Activated effector memory CD4-positive, alpha-beta T cell treated with Interleukin-2 at 50 U/mL for 16 hours (primary cell): ENCODE measurements at places on chromosomes 16 and 17.

- no peak for DNase-seq
Measured at GRCh38 chr17:71023249-71024030, 854.1 kb downstream of the KCNJ2 start.

GRCh38 chr17:64747938-64748540, 85.9 kb upstream of the SMURF2 start:
- no peak for DNase-seq

DNA sequence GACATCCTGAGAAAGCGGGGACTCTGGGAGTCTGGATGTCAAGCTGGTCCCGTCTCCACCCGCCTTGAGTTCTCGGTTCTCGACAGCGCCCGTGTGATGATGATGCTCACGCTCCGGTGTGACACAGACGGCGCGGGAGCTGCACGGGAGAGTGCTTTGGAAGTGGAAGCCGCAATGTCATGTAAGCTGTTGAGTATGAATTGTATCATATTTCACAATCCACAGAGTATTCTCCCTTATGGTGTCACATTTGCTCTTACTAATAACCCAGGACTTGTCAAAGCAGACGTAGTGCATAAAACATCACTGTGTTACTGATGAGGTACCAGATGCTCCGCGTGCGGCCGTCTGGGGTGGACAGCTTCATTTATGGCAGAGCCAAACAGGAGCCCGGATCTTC, 217.5 kb upstream of the CHMP6 start:
- DNase-seq = no peak

GRCh38 chr16:72301523-72302236, 129.7 kb upstream of the PMFBP1 start:
- DNase-seq = no peak

GRCh38 chr17:13592427-13592826, 9.3 kb downstream of the HS3ST3A1 start:
- no peak for DNase-seq

- DNase-seq = no peak
Measured at GRCh38 chr17:79917902-79918484, 78.8 kb upstream of the CBX4 start.

GRCh38 chr16:85928401-85928820, 29.4 kb downstream of the IRF8 start:
- DNase-seq = no peak

- no peak for DNase-seq
Measured at GRCh38 chr16:86978445-86979030, 338.7 kb downstream of the C16orf95 start.

DNA sequence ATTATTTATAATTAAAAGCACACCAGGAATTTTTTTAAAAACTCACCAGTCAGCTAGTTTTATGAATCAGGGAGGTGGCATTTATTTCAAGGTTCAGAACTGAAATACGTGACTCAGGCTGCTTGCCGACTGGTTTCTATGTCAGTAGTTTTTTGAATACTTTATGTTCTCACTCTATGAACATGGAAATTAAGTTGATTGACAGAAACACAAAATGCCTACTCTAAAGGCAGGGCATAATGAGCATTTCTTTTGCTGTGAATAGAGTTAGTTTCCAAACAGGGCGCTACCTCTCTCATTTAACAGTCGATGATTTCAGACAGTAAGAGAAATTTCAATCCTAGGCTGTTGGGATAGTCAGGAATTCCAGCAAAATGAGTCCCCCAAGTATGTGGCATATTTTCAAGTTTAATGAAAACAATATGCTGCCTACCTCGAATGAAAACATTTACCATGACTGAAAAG, 6.7 kb downstream of the HS3ST3B1 start:
- DNase-seq = no peak

- DNase-seq = no peak
Measured at GRCh38 chr17:320139-320538, 32.5 kb downstream of the RPH3AL start.

DNA sequence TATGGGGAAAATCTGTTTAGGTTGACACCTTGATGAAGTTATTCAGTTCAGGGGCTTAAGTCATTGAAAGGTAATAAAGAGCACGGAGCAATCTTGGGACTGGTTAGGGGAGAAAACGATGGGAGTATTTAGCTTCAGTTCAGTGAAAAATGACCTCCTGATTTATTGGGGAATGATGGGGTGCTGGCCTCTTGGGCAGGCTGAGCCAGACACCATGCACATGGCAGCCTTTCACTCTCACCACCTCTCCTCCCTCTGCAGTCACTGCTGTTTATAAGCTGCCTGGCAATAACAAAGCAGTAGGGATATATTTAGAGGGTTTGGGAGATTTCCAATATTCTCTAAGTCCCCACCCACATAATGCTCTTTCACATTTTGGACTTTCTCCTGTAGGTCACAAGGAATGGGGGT, 140.5 kb upstream of the HS3ST2 start:
- DNase-seq = no peak

DNA sequence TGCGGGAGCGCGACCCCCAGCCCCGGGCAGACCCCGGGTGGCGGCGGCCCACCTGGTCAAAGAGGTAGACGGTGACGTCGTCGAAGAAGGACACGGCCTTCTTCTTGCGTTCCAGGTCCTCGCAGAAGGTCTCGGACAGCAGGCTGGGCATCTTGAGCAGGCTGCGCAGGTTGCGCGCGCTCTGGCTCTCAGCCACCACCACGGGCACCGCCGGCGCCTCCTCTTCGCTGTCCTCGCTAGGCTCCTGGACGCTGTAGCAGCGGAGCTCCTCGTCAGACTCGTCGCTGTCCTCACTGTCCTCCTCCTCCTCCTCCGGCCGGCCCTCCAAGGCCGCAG, 45.2 kb upstream of the PVALEF start:
- DNase-seq = no peak

GRCh38 chr17:78787444-78787843, 5.4 kb upstream of the CYTH1 start:
- DNase-seq = no peak

- no peak for DNase-seq
Measured at GRCh38 chr16:85698935-85699558, 10.3 kb upstream of the GINS2 start.

GRCh38 chr17:78683408-78683961, 98.6 kb downstream of the CYTH1 start:
- no peak for DNase-seq

DNA sequence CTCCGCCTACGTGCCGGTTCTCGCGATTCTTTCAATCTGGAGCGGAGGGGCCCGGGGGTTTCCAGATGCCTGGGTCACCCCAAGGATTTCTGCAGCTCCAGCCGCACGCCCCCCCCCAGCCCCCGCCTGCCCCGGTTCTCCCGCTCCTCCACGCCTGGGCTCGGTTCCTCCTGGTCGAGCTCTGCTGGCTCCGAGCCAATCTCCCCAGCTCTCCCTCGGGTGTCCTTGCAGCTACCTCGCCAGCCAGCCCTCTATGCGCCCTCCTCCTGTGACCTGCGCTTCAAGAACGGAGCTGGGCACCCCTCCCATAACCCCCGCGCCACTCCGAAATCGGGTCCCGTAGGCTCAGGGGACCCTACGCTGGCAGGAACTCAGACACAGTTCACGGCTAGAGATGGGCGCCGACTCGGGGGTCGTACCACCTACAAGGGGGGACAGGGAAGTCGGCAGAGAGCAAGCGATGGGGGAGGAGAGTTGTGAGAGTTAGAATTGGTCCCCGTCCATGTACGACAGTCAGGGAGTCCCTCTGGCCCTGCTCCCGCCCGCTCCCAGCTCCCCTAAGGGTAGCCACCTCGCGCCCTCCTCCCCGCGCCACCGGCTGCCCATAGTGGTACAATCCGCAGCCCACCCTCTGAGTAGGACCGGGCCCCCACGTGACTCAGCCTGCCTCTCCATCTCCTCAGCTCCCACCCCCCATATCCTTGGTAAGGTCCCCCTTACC, 961 bp downstream of the FGF11 start:
- no peak for DNase-seq

DNA sequence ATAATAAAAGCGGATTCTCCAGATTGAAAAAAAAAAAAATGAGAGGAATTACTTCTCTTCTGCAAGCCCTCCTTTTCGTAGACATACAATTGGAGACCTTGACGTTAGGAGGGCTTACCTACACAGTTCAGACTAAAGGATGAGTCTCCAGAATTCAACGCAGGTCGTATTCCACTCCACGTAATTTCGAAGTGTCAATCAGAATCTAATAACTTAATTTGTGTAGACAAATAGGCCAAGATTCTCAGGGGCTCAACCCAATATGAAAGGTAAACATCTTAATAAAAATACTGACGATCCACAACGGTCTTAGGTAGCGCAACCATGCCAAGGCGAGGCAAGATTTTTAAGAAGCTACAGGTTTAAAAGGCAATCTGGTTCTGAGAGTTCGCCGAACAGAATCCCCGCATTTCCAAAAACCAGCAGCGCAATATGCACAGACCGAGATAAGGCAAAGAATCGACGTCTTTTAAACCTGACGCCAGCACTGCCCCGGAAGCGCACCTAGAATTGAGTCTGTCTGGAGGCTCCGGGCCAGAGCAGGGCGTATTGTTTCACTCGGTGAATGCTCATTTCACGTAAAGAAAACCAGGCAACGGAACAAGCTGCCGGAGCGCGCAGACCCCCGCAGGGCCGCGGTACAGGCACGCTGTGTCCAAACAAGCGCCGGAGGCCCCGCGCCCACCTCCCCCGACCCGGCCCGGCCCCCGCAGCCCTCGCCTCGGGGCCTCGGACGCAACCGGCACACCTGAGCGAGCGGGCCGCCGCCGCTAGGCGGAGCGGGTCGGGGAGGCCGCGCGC, 623 bp downstream of the MBTPS1 start:
- DNase-seq = no peak

DNA sequence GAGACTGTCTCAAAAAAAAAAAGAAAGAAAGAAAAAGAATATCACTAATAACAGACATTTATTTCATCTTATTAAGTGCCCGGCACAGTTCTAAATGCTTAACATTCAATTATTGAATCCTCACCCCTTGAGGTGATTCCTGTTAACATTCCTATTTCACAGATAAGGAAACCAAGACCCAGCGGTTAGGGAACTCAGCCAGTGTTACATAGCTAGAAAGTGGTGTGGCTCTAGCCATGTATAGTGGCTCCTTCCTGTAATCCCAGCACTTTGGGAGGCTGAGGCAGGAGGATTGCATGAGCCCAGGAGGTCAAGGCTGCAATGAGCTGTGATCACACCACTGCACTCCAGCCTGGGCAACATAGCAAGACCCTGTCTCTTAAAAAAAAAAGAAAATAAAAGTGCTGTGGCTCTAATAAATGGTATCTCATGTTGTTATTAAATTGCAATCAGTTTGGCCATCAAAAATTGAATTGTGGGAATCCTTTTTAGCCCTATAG, 28.1 kb downstream of the ZNRF1 start:
- DNase-seq = no peak

DNA sequence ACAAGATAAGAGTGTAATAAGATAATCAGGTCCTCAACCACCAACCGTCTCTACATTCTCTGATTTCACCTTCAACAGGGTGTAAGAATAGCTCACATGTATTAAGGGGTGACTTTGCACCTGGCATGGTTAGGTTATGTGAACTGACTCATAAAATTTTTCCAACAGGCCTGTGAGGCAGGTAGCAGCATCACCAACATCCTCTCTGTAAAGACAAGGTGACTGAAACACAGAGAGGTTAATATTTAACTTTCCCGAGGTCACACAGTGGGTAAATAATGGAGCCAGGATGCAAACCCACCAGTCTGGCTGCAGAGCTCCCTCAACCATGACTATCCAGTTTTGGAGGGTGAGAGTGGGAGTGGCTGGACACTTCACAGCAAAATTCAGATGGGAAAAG, 317.2 kb downstream of the C16orf95 start:
- DNase-seq = no peak

DNA sequence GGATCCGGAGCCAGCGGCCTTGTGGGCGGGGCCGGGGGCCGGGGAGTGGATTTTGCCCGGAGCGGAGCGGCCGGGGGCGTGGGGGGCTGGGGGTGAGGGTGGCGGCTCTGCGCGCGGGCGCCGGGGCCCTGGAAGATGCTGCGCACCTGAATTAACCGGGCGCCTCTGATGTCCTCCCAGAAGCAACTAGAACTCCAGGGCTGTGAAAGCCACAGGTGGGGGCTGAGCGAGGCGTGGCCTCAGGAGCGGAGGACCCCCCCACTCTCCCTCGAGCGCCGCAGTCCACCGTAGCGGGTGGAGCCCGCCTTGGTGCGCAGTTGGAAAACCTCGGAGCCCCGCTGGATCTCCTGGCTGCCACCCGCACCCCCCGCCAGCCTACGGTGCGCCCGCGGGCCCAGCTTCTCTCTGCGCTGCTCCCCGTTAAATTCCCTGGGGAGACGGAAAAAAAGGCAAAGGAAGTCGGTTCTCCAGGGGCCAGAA, 549 bp downstream of the SLC26A11 start:
- no peak for DNase-seq

- no peak for DNase-seq
Measured at GRCh38 chr17:56956992-56957391, 3.9 kb downstream of the COIL start.

DNA sequence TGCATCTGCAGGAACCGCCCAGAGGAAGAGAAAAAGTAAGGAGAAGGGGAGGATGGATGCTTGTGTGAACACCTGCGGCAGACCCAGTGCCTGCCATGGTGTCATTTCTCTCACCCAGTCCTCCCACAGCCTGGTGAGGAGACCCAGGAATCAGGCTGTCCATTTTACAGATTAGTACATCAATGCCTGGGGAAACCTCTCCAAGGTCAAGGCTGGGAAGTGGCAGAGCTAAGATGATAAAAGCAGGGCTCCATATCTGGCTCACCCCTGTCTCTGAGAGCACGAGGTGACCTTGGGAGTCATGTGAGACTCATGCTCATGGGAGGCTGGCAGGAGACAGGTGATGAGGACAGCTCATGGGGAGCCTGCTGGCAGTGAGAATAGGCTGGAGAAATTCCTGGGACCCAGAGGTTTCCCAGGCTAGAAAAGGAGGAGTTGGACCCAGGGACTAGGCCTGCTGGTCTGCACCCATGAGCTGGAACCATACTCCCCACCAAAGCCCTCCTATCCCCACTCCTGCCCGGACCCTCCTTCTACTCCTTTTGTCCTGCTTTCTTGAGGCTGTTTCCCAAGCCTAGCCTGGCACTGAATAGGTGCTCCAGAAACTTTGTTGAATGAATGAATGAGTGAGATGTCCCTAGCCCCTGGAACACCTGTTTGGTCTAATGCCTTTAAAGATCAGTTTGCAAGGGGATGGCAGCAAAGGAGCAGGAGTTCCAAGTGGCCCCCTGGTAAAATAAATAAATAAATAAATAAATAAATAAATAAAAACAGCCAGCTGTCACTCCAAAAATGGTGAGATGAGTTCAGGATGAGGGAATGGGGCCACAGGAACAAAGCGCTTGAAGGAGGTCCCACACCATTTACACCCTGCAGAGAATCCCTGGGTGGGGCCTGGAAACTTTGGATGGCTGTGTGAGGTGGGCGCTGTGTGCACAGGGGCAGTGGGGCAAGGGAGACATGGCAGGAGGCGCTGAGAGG, 1.6 kb downstream of the ZNF629 start:
- no peak for DNase-seq
